ENCODE measurements at places on chromosomes 5 and 9.

- no peak for DNase-seq
Observed at GRCh38 chr5:34043099-34043876, at the start of gene C1QTNF3. TSS of gene C1QTNF3 (minus strand) at chr5:34043213. CDS start at chr5:34043125, 88 bp downstream.

GRCh38 chr9:27053369-27054022, 48.0 kb upstream of the LRRC19 start:
- no peak for DNase-seq

DNA sequence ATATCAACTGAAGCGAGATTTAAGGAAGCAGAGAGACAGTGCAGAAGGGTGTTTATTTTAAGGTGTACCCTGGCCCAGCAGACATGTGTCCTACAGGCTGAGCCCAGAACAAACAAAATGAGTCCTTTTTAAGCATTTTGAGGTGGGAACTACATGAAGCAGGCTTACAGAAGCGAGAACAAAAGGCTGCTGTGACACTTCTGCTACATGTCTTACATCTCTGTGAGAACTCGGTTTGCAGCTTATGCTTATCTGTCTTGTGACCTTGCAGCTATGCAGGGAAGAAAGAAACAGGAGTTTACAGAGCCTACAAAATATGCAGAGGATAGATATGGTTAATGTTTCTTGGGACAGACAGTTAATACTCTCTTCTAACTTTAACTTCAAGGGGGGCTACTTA, 295.9 kb downstream of the CEMIP2 start:
- DNase-seq = no peak

GRCh38 chr9:99180199-99180598, 41.5 kb downstream of the ALG2 start:
- no peak for DNase-seq

DNA sequence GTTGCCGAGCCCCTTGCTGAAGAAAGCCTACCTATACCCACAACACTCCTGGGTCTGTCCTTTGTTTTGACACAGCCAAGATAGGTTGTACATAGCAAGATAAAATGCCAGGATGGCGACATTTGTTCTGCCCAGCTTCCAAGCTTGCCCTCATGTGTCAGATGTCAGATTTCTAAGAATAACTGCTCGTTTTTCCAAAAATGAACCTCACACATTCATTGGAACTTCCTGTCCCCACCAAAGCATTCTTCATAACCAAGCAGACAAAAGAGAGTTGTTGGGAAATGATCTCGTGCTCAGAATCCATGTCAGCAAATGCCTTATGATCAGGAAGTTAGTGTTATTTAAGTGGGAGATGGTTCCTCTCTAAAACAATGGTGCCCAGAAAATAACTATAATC, 210.1 kb downstream of the ZNF608 start:
- DNase-seq = no peak

DNA sequence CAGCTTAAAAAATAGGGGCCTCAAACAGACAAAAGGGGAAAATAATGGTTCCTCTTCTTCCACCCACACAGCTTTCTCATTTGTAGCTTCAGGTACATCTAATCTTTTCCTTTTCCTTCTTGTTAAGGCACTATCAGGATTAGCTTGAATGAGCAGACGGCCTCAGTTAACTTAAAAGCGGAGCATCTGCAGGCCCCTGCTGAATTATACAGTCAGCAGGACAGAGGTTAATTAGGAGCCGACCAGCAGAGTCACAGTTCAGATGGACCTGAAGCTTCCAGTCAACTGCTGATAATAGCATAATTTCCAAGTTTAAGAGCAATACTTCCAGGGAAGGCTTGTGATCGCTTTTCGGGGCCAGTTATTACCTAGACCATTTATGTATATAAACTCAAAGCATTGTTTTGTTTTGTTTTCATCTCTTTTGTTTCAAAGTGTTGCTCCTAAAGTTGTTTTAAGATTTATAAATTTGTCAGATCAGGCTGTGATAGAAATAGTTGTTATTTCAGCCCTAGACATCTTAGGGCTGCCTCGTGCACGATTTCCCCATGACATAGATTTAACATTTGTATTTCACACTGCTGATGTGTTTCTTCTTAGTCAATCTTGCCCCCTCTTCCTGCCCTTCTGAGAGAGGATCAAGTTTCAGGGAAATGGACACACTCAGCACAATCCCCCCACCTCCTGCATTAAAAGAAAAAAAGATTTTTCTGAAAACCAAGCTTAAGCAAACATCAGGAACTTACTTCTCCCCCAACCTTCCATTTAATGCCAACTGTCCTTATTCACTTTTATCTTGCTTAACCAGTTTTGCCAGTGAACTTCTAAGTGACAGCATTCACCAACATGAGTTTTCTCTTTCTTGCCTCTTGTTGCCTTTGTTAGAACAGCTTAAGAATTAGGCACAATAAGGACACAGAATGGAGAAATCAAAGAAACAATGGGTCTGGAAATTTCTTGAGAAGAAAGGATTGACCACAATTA, 449.8 kb downstream of the ARHGEF28 start:
- DNase-seq = no peak

- no peak for DNase-seq
Observed at GRCh38 chr9:95742821-95743220, 132.7 kb upstream of the ERCC6L2 start.
